ENCODE measurements at places on chromosomes 4 and X.

DNA sequence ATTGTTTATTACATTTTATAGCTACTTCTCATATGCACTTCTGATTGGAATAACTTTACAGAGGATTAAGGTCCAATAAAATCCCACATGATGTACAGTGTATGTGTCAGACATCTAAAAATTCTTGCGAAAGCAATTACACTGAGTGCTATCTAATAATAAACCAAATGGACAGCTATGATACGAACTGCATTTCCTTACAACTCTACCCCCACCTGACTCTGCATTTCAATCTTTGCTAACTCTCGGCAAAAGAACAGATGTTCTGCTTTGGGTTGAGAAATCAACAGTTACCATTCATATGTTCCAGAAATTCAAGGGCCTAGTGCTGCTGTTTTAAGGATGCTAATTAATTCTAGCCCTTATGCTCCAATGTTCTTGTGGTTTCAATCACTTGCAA lies 287.9 kb upstream of the NOCT start:
- no peak for DNase-seq

GRCh38 chr4:24091639-24092233 lies 201.9 kb upstream of the PPARGC1A start:
- DNase-seq = no peak

GRCh38 chrX:152904151-152905080 lies 6.5 kb downstream of the ZNF185 start:
- DNase-seq = no peak

DNA sequence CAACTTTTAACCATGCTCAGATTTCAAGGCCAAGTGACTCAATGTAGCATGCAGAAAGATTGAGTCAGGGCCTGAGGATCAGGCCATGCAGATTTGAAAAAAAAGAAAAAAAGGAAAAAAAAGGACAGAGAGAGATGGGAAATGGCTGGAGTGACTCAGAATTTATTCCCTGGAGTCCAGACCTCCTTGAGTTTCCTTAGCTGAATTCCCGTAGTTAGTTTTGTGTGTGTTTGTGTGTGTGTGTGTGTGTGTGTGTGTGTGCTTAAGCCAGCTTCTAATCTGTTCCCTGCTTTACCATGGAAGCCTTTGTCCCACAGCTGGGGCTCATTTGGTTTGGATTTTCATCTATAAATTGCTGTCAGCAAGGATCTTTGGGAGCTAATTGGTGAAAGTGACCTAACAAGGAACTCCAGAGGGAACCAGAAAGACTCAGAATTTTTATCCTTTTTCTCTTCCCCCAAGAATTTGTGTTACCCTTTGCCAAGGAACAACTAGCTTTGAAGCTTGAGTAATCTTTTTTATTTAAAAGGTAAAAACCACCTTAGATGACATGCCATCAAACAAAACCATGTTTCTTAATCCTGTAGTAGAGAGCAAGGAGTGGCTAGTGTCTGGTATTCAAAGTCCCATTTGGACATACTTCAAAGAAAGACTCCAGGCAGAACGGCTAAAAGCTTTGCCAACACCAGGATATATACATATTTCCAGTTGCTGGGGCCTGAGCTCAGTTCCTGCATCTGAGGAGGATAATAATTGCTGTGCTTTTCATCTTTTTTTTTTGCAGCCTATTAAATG lies 109.0 kb upstream of the DDIT4L start:
- DNase-seq = no peak

DNA sequence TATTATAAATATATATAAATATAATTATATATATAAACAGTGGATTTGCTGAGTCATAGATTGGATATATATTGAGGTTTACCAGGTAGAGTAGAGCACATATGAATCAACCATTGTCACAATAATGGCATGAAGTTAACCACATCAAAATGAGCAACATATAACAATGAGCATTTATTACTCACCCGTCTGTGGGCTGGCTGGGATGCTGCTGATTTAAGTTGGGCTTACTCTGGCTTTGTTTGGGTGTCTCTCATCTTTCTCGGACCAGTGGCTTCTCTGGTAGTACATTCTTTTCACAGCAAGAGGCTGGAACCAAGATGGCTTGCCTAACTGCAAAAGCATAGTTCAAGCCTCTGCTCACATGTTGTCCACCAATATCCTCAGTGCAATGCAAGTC lies 111.7 kb upstream of the TAPT1 start:
- no peak for DNase-seq

DNA sequence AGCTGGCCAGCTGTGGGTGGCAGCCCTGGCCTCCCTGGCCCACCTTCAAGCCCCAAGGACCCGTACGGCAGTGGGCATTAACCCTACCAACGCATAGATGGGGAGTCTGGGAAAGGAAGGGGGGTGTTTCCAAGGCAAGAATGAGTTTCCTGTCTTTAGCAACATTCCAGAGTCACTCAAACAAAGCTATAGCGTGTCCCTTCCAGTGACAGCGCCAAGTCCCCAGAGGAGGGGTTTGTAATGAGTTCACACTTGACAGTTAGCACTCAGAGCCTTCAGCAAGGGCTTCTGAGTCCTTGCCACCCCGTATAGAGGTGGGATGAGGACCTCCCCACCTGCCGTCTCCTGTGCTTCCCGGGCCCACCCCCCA lies 1.8 kb downstream of the BGN start:
- no peak for DNase-seq

GRCh38 chr4:187000281-187000680 lies 276.6 kb upstream of the FAT1 start:
- DNase-seq = no peak

GRCh38 chrX:150086371-150086770 lies 148.1 kb upstream of the EOLA2 start:
- no peak for DNase-seq

DNA sequence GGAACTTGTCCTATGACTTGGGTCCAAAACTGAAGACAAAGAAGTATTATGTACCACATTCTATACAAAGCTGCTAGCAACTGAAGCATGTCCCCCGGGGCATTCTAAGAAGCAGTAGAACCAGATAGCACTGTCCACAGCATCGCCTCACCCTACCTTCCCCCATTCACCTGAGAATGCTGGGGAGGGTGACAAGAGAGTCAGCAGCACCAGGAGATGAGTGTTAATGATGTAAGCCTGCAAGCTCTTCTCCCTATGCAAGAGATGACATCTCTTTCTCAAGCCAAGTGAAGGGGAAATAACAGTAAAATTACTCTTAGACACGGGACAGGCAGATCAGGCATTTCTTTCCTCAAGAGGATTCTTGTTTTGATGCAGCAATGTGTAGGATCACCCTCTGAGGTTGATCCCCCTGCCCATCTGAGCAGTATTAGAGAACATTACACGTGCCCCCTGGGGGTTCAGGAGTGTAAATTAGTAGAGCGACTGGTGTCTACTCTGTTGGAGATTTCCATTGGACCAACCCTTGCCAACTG lies 13.9 kb upstream of the TLR1 start:
- no peak for DNase-seq

GRCh38 chrX:72042852-72043248 lies 88.9 kb downstream of the RTL5 start:
- no peak for DNase-seq

GRCh38 chr4:17544205-17544604 lies 29.2 kb downstream of the CLRN2 start:
- DNase-seq = no peak

DNA sequence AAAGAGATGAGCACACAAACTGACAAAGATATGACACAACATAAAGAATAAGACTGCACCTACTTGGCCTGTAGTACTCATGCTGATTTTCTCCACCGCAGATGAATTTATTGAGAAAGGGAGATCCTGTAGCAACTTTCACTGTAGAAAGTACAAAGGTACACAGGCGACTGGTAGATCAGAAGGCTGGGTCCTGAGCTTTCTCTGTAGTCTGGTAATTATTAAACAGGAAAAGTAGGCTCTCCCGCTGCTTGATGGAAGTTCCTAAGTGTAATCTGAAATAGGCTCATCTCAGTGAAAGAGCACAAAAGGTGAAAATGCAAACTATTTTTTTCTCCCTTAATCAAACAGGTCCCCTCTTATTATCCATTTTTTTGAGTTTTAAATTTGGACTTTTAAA lies at the start of gene ADH6:
Gene ADH6, minus strand, starts transcription at position 175 of the 400 bp plus-strand sequence. Its CDS starts 94 bp downstream, at position 81.
- no peak for DNase-seq

- no peak for DNase-seq
These were observed 2.3 kb upstream of the PPP2R3B start for GRCh38 chrX:389021-389441.

GRCh38 chr4:80058740-80059139 lies 14.3 kb downstream of the ANTXR2 start:
- DNase-seq = no peak

- DNase-seq = no peak
These were observed 270.8 kb downstream of the GRIA3 start for GRCh38 chrX:123454712-123455431.

- DNase-seq = no peak
These were observed 9.0 kb downstream of the NAT8L start for GRCh38 chr4:2068198-2068470.

DNA sequence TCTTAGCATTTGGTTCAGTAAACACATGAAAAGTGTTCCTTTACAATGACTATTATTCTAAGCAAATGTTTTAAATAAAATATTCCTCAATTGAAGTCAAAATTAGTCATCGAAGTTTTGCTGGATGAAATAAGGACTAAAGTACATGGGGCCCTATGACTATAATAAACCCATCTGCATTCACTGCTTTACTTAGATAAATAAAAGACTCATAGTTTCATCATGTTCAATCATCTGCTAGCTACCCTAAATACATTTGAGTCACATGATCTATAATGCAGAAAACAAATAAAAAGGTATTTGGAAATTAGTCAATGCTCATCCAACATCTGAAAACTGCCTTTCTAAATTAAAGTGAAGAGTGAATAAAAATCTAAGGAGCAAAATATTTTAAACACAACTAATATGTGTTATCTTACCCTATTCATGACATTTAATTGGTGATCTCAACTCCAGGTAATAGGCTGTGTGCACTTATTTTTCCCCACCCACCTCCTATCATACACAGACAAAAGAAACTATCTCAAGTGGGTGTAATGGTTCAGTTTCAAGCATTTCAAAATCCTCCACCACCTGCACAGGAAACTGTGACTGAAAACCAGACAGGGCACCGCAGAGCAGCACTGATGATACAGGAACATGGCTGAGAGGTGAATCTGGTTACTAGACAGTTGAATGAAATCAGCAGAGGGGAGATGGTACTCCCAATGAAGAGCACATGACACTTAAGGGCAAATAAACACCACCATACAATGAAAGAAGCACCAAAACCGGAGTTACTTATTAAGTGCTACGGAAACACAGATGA lies 78.6 kb downstream of the CAMK2D start:
- peak; percentile 31 for DNase-seq

GRCh38 chr4:127165971-127166370 lies 466.8 kb upstream of the INTU start:
- DNase-seq = no peak

DNA sequence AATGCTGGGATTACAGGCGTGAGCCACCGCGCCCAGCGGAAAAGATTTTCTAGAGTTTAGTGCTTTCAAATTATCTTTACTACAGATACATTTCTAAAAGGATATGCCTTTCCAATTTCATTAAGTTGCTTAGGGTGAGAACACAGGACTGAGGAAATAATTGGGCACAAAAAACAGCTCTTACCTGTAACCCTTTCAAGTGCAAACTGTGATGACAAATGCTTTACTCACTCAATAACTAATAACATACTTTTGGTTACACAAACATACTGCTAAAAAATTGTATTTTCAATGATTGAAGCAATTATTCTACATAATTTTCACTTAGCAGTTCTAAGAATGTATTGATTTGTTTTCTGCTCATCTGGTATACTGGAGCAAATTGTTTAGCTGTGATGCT lies 40.2 kb downstream of the PALLD start:
- DNase-seq = no peak

- no peak for DNase-seq
These were observed 73.2 kb downstream of the NHS start for GRCh38 chrX:17448188-17448587.

- no peak for DNase-seq
These were observed 3.0 kb upstream of the NXT2 start for GRCh38 chrX:109533631-109534030.

GRCh38 chrX:17547658-17548057 lies 172.7 kb downstream of the NHS start:
- no peak for DNase-seq

- no peak for DNase-seq
These were observed 151.5 kb downstream of the VEGFC start for GRCh38 chr4:176641237-176641636.

- no peak for DNase-seq
These were observed 2.1 kb upstream of the AVPR2 start for GRCh38 chrX:153902385-153902784.

- DNase-seq = no peak
These were observed 34.7 kb downstream of the ERVMER34-1 start for GRCh38 chr4:52716364-52717151.

GRCh38 chr4:84913176-84913575 lies 53.3 kb downstream of the WDFY3 start:
- DNase-seq = no peak

DNA sequence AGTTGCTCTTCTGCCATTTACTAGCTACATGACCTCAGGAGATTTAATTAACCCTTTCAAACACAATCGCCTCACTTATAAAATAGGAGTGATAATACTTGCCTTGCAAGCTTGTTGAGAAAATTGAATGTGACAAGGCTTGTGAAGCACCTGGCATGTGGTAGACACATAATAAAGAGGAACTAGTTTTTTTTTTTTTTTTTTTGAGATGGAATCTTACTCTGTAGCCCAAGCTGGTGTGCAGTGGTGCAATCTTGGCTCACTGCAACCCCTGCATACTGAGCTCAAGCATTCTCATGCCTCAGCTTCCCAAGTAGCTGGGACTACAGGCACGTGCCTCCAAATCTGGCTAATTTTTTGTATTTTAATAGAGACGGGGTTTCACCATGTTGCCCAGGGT lies 73.7 kb upstream of the STIM2 start:
- DNase-seq = no peak

DNA sequence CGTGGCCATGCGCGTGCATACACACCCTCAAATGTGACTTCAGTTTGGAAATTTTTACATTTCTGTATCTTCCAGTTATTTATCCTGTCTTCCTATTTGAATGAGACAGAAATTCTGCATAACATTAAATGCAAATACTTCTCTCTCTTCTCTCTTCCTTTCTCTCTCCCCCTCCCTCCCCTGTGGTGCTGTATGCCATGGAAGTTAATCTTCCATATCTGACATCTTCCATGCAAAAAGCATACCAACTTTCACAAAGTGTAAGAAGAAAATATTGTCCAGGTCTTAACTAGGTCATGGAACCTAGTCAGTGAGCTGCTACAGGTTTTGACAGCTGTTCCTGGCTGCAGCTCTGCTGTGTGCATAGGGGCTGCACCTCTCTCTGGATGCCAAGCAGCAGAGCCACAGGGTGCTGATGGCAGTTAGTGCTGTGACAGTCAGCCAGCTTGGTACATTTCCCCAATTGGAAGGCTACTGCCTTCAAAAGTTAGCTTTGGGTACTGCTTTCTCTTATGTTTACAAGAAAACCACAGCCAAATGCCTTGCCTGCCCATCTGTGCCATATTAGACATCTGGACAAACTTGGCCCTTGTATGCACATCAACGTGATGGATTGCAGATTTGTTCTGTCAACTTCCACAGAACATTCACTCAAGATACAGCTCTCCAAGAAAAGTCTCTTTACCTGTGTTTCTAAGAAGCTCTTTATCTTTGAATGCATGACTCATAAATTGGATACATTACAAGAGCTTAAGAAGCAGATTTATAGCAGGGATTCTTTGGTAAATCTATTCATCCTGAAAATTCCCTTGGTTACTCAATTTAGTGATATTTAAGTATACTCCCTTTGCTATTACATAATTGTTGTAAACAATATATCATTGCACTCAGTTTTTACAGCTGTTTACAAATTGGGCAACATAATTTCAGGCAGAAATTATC lies 623.8 kb downstream of the EPHA5 start:
- no peak for DNase-seq

Measured in stimulated activated CD8-positive, alpha-beta memory T cell treated with anti-CD3 and anti-CD28 coated beads, Interleukin-7, amount 100 ng/mL, for 1 hour (primary cell).